Upper lobe of left lung (tissue), 6 donors: ENCODE measurements at places on chromosomes 2 and 18. TPM values are rescaled to one million over a fixed set of nuclear protein-coding genes. Genes with fewer than 3 reads are reported as not detected.

Gene ANKRD30BL
- total RNA-seq, result not detected

Gene NTSR2
- not detected for total RNA-seq

Gene ANKRD53
- total RNA-seq, result 0.91 TPM

Gene ABCG8
- 0.10 TPM for total RNA-seq

Gene TMEM37
- 16.7 TPM for total RNA-seq

Gene GPR39
- 23.6 TPM for total RNA-seq

Gene DSC2
- 19.5 TPM for total RNA-seq

- H3K36me3 ChIP-seq, result no peaks in the 10 kb centered on the region
- no peak for DNase-seq
- no peaks in the 10 kb centered on the region for H3K4me1 ChIP-seq
- no peaks in the 10 kb centered on the region for H3K27me3 ChIP-seq
- no peak overlapping the region for H3K4me3 ChIP-seq
Measured at GRCh38 chr2:179974761-179975160, 32.3 kb downstream of the CWC22 start.

- no peaks in the 10 kb centered on the region for H3K27me3 ChIP-seq
- H3K27ac ChIP-seq, result peak overlapping the region; percentile 10
- no peak overlapping the region for H3K4me3 ChIP-seq
- H3K36me3 ChIP-seq, result no peaks in the 10 kb centered on the region
- peaks cover 9% of the 10 kb centered on the region for H3K4me1 ChIP-seq
Measured at GRCh38 chr2:205660521-205661124, 21.7 kb upstream of the NRP2 start.

GRCh38 chr2:208373460-208374089 lies 33.0 kb upstream of the PTH2R start:
- no peak overlapping the region for H3K4me3 ChIP-seq
- no peaks in the 10 kb centered on the region for H3K36me3 ChIP-seq
- no peaks in the 10 kb centered on the region for H3K27me3 ChIP-seq

- H3K27ac ChIP-seq, result no peak overlapping the region
- DNase-seq, result no peak
- H3K36me3 ChIP-seq, result no peaks in the 10 kb centered on the region
- H3K4me1 ChIP-seq, result peaks cover 17% of the 10 kb centered on the region
Measured at GRCh38 chr18:44701227-44701626, 20.5 kb downstream of the SETBP1 start.

DNA sequence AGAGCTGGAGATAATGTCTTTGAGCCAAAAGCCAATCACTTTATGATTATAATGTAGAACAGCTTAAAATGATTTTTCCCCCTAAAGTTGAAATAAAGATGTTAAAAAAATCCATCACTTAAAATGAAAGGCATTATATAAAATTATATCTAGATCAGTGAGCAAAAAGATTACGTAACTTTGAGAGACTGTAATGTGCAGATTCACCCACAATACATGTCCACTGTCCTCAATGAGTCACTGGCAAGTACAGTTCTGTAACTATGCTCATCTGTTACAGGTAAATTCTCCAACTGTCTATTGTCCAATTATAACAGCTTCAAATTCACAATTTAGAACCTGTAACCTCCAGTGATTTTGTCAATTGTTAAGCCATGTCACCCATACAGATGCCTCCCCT lies 19.0 kb downstream of the FAM161A start:
- H3K4me3 ChIP-seq, result no peak overlapping the region
- H3K4me1 ChIP-seq, result no peaks in the 10 kb centered on the region
- no peaks in the 10 kb centered on the region for H3K27me3 ChIP-seq
- DNase-seq, result no peak

DNA sequence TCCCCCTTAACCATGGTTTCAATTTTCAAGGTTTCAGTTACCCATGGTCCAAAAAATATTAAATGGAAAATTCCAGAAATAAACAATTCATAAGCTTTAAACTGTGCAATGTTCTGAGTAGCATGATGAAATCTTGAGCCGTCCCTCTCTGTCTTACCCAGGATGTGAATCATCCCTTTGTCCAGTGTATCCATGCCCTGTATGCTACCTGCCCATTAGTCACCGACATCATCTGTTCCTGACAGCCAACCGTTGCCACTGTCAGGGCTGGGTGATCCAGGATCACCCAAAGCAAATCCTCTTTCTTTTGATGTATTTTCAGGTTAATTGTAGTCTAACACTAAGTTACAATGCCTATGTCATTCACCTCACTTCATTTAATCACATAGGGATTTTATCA lies 15.7 kb upstream of the OLA1 start:
- no peak for DNase-seq
- no peaks in the 10 kb centered on the region for H3K4me1 ChIP-seq
- H3K36me3 ChIP-seq, result no peaks in the 10 kb centered on the region
- no peak overlapping the region for H3K27ac ChIP-seq
- H3K27me3 ChIP-seq, result no peaks in the 10 kb centered on the region

DNA sequence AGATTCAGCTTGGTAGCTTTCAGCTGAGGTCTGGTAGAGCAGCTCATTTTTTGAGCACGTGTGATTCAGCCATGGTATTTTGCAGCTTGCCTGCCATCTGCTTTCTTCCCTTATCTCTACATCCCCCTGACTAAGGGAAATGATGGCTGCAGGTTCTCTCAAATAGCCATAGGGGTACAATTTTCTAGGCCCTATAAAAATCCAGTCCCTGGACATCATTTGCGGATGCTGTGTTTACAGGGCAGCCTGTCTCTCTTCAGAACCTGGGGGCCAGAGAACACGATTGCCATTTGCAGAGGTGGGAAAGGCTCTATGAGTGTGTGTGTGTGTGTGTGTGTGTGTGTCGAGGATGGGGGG lies 442.7 kb upstream of the MEIS1 start:
- H3K4me1 ChIP-seq, result no peaks in the 10 kb centered on the region
- no peak overlapping the region for H3K4me3 ChIP-seq
- H3K36me3 ChIP-seq, result no peaks in the 10 kb centered on the region
- no peak overlapping the region for H3K27ac ChIP-seq

DNA sequence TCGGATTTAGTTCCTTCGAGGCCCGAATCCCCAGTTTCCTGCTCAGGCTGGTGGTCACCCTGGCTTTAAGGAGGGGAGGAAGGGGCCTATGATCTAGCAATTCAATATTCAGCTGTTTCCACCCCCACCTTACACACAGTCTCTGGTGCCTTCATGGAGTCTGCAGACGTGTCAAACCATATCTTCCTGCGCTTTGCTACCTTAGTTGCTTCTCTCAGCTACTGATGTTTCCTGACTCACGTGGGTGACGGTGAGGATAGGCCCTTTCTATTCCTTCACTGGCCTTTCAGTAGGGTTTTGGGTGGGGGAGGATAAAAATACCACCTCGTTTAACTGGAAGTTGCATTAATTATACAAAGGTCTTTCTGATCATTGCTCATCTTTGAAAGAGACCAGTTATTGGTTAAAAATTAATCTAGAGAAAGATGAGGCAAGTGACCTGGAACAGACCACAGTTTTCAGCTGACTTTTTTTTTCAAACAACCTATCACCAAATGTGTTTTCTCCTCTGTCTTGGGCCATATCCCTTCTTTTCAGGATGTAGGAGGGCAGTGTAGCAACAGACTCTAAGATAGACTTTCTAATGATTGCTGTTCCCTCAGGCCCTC lies 49.7 kb downstream of the SH2D6 start:
- DNase-seq, result no peak
- H3K4me1 ChIP-seq, result peaks cover 15% of the 10 kb centered on the region
- no peak overlapping the region for H3K27ac ChIP-seq
- no peak overlapping the region for H3K4me3 ChIP-seq
- H3K27me3 ChIP-seq, result no peaks in the 10 kb centered on the region

DNA sequence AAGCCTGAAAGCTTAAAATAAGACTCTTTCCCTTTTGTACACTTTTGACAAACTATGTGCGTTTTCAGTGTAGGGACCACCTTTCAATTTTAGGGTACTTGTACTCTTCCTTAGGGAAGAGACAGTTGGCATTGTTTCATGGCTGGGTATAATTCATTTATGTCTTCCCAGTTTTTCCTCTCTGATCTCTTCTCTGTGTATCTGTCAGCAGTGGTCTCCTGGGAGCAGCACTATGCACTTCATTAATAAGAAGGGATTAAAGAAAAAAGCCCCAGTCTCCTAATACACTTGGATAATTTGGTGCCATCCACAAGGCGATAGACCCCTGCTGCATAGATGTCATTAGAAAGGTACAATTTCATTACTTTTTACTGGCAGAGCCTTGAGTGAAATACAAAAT lies 12.1 kb downstream of the AQP4 start:
- H3K27me3 ChIP-seq, result no peaks in the 10 kb centered on the region
- peaks cover 3% of the 10 kb centered on the region for H3K36me3 ChIP-seq
- DNase-seq, result no peak
- no peak overlapping the region for H3K27ac ChIP-seq

DNA sequence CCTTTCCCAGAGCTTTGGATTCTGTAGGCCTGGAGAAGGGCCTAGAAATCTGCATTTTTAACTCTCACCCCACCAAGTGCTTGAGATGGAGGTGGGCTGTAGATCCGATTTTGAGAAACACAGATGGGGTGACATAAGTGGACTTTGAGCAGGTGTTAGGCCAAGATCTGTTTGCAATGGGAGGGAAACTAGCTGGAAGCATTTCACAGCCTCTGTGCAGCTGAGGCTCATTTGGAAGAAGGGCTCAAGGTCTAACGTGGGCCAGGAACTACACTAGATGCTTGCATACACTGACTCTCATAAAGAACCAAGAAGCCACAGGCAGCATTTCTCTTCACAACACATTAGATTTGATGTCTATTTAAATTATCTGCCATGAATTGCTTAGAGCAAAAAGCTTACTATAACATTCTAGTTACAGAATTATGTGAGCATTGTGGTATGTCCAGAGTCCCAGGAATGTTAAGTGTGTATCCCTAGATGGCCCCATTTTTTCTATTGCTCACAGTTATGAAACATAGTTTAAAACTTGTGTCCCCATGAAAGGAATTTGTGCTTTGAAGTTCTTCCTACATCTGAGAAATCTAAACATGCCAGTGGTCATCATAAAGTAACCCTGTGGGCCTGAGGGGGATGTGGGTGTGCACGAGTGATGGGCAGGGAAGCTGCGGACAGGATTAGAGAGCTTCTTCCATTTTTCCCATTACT lies 77.2 kb downstream of the CD28 start:
- no peaks in the 10 kb centered on the region for H3K36me3 ChIP-seq
- no peak for DNase-seq
- H3K4me1 ChIP-seq, result peaks cover 42% of the 10 kb centered on the region
- peak overlapping the region; percentile 12 for H3K27ac ChIP-seq

GRCh38 chr2:88696611-88697010 lies 5.1 kb downstream of the RPIA start:
- no peak overlapping the region for H3K27ac ChIP-seq
- no peak for DNase-seq
- no peaks in the 10 kb centered on the region for H3K36me3 ChIP-seq
- H3K4me3 ChIP-seq, result no peak overlapping the region
- peaks cover 28% of the 10 kb centered on the region for H3K4me1 ChIP-seq

GRCh38 chr2:158914731-158915130 lies 53.7 kb upstream of the TANC1 start:
- no peak overlapping the region for H3K27ac ChIP-seq
- no peak for DNase-seq
- H3K4me1 ChIP-seq, result no peaks in the 10 kb centered on the region

- DNase-seq, result no peak
- no peak overlapping the region for H3K4me3 ChIP-seq
- H3K27me3 ChIP-seq, result no peaks in the 10 kb centered on the region
- H3K4me1 ChIP-seq, result no peaks in the 10 kb centered on the region
Measured at GRCh38 chr2:207670887-207671286, 40.6 kb upstream of the CCNYL1 start.

GRCh38 chr2:229090225-229090624 lies 180.9 kb downstream of the PID1 start:
- H3K27me3 ChIP-seq, result no peaks in the 10 kb centered on the region
- no peak overlapping the region for H3K4me3 ChIP-seq
- no peak for DNase-seq
- no peaks in the 10 kb centered on the region for H3K36me3 ChIP-seq
- no peaks in the 10 kb centered on the region for H3K4me1 ChIP-seq

- peaks cover 11% of the 10 kb centered on the region for H3K36me3 ChIP-seq
- no peaks in the 10 kb centered on the region for H3K27me3 ChIP-seq
Measured at GRCh38 chr2:65316072-65316471, 88.4 kb downstream of the ACTR2 start.

GRCh38 chr2:208556983-208557484 lies 150.4 kb downstream of the PTH2R start:
- no peak for DNase-seq
- H3K4me3 ChIP-seq, result no peak overlapping the region
- no peak overlapping the region for H3K27ac ChIP-seq

- H3K27me3 ChIP-seq, result no peaks in the 10 kb centered on the region
- H3K4me1 ChIP-seq, result no peaks in the 10 kb centered on the region
- no peak for DNase-seq
Measured at GRCh38 chr2:100407073-100407472, 10.4 kb downstream of the CHST10 start.
